ENCODE measurements at places on chromosomes 6 and 20. TPM values are rescaled to one million over a fixed set of nuclear protein-coding genes. Genes with fewer than 3 reads are reported as not detected.

OPN5 gene
- not detected for total RNA-seq

HSPA1B gene
- total RNA-seq, result 65.1 TPM

GSTA1 gene
- not detected for total RNA-seq

GRCh38 chr6:150126641-150127291, 16.1 kb upstream of the PPP1R14C start:
- H3K4me1 ChIP-seq, result no peaks in the 10 kb centered on the region
- DNase-seq, result no peak
- no peak overlapping the region for H3K27ac ChIP-seq
- no peaks in the 10 kb centered on the region for H3K27me3 ChIP-seq
- no peak overlapping the region for H3K4me3 ChIP-seq

DNA sequence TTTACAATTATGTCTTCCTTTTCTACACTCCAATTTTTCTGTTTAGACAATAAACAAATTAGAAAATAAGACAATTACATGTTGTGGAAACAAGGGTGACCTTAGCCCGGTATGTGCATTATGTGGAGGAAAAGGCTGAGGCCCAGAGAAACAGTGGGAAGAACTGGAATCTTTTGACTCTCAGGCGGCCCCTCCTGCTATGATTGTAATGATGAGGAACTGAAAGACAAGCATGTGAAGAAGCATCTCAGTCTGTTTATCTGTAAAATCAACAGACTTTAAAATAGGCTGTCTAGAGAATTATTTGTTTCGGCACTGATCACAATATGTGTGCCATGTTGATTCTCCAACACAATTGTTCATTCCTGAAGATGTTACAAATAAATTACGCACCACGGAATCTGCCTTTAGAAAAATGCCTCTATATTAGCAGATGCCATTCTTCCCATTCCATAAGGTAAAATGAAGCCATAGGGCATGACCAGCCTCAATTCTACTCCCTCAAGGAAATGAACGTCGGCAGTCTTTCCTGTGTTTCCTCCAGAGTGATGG, 1201.6 kb upstream of the CITED2 start:
- DNase-seq, result no peak
- no peak overlapping the region for H3K4me3 ChIP-seq
- no peaks in the 10 kb centered on the region for H3K27me3 ChIP-seq
- no peak overlapping the region for H3K27ac ChIP-seq
- no peaks in the 10 kb centered on the region for H3K36me3 ChIP-seq
